Left cardiac atrium (tissue), 4 donors: ENCODE measurements at places on chromosomes 3 and 15.

DNA sequence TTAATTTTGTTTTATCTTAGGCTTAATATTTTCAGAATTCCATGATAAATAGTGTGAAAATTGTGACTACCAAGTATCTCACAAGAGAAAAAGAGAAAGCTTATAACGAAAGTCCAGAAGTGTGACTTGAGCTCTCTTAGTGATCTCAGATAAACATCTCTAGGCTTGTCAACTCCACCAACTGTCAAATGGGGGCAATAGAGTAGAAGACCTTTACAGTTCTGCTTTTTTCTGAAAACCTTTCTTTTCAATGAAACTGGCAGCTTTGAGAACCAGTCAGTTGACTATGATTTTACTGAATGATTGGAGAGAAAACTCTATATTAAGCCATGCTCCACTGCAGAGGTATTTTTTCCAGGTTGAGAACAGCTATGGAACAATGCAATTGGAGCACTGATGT, 119.2 kb upstream of the TP63 start:
- no peak for DNase-seq

- DNase-seq, result no peak
These were observed 33.2 kb upstream of the TRIM59 start for GRCh38 chr3:160482796-160483195.

- DNase-seq, result no peak
These were observed 18.7 kb upstream of the RAD54L2 start for GRCh38 chr3:51519848-51520247.

- DNase-seq, result no peak
These were observed 10.2 kb downstream of the WDR73 start for GRCh38 chr15:84643838-84644237.
